ENCODE measurements at places on chromosomes 16 and 17. TPM values are rescaled to one million over a fixed set of nuclear protein-coding genes. Genes with fewer than 3 reads are reported as not detected.

DNA sequence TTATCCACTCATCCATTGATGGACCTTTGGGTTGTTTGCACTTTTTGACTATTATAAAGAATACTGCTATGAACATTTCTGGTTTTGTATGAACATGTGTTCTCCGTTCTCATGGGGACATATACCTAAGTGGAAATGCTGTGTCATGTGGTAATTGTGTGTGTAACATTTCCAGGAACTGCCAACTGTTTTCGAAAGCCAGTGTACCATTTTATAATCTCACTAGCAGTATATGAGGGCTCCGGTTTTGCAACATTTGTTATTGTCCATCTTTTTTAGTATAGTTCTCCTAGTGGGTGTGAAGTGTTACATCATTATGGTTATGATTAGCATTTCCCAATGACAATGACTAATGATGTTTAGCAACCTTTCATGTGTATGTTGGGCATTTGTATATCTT lies 5.1 kb upstream of the TRIM25 start:
- H3K27ac ChIP-seq, result no peak overlapping the region
- no peaks in the 10 kb centered on the region for H3K27me3 ChIP-seq
- no peaks in the 10 kb centered on the region for H3K36me3 ChIP-seq
- DNase-seq, result no peak

TMEM92 gene
- not detected for total RNA-seq

- H3K4me3 ChIP-seq, result no peak overlapping the region
- no peaks in the 10 kb centered on the region for H3K27me3 ChIP-seq
- H3K4me1 ChIP-seq, result peaks cover 4% of the 10 kb centered on the region
- H3K27ac ChIP-seq, result no peak overlapping the region
- DNase-seq, result peak; percentile 81
Measured at GRCh38 chr16:23072084-23072599, 77.1 kb downstream of the USP31 start.

- no peaks in the 10 kb centered on the region for H3K36me3 ChIP-seq
- no peaks in the 10 kb centered on the region for H3K27me3 ChIP-seq
- DNase-seq, result no peak
- peaks cover 3% of the 10 kb centered on the region for H3K4me1 ChIP-seq
Measured at GRCh38 chr17:37605813-37606505, 3.3 kb downstream of the SYNRG start.

DNA sequence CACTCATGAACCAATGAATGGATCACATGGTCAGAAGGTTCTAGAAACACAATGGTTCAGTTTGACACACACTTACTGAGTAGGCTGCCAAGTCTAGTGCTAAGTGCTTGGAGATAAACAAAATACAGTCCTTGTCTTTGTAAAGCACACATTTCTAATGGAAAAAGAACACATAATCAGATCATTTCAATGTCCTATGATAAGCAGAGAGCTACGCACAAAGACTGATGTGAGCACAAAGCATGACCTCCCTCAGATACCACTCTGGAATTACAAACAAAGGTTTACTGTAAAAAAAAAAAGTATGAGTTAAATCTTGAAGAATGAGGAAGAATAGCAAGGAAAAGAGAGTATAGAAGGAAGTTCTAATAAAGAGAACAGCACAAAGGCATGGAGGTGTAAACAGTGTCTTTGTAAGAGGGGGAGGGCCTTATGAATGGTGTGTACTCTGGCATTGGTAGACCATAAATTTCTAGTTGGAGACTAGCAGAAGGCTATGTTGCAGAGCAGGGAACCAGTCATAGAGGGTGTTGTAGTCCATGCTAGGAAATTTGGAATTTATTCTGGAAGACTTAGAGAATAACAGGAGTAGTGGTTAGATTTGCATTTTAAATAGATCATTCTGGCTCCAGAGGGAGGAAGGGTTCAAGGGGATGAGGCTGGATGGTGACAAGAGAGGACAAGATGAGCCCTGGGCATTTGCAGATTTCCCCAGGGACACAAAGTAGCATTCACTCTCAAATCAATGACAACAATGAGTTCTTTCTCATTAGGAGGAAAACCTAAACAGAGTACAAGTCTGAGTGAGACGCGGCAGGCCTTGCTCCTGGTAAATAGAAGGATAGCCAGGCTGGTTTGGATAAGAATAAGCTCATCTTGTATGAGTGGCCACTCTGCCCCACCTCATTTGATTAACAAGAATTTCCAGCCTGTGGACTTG lies 468.0 kb downstream of the TOX3 start:
- no peak overlapping the region for H3K4me3 ChIP-seq
- H3K27me3 ChIP-seq, result no peaks in the 10 kb centered on the region
- no peak for DNase-seq

PRR15L gene
- total RNA-seq, result not detected

DNA sequence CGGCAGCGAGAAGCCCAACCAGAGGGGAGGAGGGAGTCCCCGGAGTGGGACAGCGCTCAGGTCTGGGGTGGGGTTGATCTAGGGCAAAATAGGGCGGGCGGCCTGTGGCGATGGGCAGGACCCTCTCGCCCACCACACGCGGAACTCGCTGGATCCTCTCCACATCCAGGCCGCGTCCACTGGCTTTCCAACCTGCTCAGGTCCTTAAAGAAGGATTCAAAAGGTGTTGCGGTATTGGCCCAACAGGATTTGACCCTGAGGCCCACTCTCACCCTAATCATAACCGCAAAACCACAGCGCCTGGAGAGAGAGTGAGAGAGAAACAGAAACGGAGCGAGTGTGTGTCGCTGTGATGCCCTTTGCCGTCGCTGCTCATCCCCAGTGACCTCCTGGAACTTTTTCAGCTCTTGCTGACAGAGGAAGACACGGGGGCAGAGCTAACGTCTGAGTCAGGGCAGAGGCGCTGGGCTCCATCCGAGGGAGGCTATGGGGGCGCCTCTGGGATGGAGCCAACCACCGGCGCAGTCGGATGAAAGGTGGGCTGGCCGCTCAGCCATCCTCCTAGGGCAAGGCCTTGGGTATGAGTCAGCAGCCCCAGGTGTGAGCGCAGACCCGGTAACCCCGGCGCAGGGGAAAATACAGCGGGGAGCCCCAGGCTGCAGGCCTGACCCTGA lies 16.7 kb upstream of the OR1F1 start:
- no peak for DNase-seq
- H3K36me3 ChIP-seq, result no peaks in the 10 kb centered on the region
- H3K27me3 ChIP-seq, result peaks cover 27% of the 10 kb centered on the region
- no peak overlapping the region for H3K4me3 ChIP-seq
- H3K27ac ChIP-seq, result no peak overlapping the region

- H3K27ac ChIP-seq, result no peak overlapping the region
- H3K4me1 ChIP-seq, result no peaks in the 10 kb centered on the region
- H3K36me3 ChIP-seq, result no peaks in the 10 kb centered on the region
- H3K4me3 ChIP-seq, result no peak overlapping the region
- DNase-seq, result peak; percentile 2
Measured at GRCh38 chr17:21463779-21464407, 87.7 kb downstream of the KCNJ12 start.

RCVRN gene
- not detected for total RNA-seq

CCL4 gene
- total RNA-seq, result not detected

PRRT2 gene
- 2.1 TPM for total RNA-seq

GRCh38 chr16:82358606-82359221 lies 188.7 kb upstream of the MPHOSPH6 start:
- no peak overlapping the region for H3K4me3 ChIP-seq
- H3K36me3 ChIP-seq, result no peaks in the 10 kb centered on the region
- no peak overlapping the region for H3K27ac ChIP-seq
- H3K27me3 ChIP-seq, result no peaks in the 10 kb centered on the region
- H3K4me1 ChIP-seq, result no peaks in the 10 kb centered on the region

GRCh38 chr17:77810536-77810935 lies 148.0 kb upstream of the TNRC6C start:
- peak; percentile 77 for DNase-seq
- no peak overlapping the region for H3K27ac ChIP-seq
- H3K36me3 ChIP-seq, result no peaks in the 10 kb centered on the region

GRCh38 chr16:68131813-68132706 lies 46.9 kb downstream of the NFATC3 start:
- no peak overlapping the region for H3K27ac ChIP-seq
- H3K36me3 ChIP-seq, result no peaks in the 10 kb centered on the region
- no peak overlapping the region for H3K4me3 ChIP-seq
- H3K4me1 ChIP-seq, result no peaks in the 10 kb centered on the region
- no peak for DNase-seq
- no peaks in the 10 kb centered on the region for H3K27me3 ChIP-seq

CLEC3A gene
- not detected for total RNA-seq

DNA sequence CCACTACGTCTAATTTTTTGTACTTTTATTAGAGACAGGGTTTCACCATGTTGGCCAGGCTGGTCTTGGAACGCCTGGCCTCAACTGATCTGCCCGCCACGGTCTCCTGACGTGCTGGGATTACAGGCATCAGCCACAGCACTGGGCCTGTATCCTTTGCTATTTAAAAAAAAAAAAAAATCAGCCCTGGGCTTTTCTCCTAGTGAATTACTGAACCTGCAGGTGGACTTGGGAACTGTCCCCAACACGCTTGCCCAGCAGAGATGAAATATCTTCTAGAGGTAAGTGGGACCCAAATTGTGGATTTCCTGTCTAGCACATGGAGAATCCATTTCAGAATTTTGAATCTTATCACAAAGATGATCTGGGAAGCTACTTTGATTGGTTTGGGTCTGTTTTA lies 14.8 kb downstream of the CNOT1 start:
- peaks cover 2% of the 10 kb centered on the region for H3K36me3 ChIP-seq
- H3K27ac ChIP-seq, result no peak overlapping the region
- no peaks in the 10 kb centered on the region for H3K27me3 ChIP-seq
- peaks cover 2% of the 10 kb centered on the region for H3K4me1 ChIP-seq
- no peak for DNase-seq
